A549 (cell line): ENCODE measurements at places on chromosomes 3 and 15.

GRCh38 chr15:55823699-55824340 lies 80.9 kb upstream of the PRTG start:
- no peak for DNase-seq

- peak; percentile 14 for DNase-seq
These were observed 68.3 kb downstream of the BOC start for GRCh38 chr3:113279686-113280085.

GRCh38 chr15:49383266-49383665 lies 39.8 kb upstream of the FGF7 start:
- DNase-seq: peak; percentile 0

- DNase-seq: no peak
These were observed 9.2 kb downstream of the SLTM start for GRCh38 chr15:58924327-58924726.

GRCh38 chr3:23808525-23808924 lies 2.8 kb downstream of the UBE2E1 start:
- DNase-seq: no peak

- no peak for DNase-seq
These were observed 16.0 kb upstream of the SCAP start for GRCh38 chr3:47491777-47492176.

GRCh38 chr3:85571835-85572234 lies 613.0 kb downstream of the CADM2 start:
- DNase-seq: no peak

GRCh38 chr3:71974786-71975185 lies 189.8 kb upstream of the PROK2 start:
- DNase-seq: no peak

GRCh38 chr3:197003461-197004385 lies 25.9 kb downstream of the MELTF start:
- no peak for DNase-seq

GRCh38 chr3:197501496-197501878 lies 54.3 kb downstream of the BDH1 start:
- no peak for DNase-seq

DNA sequence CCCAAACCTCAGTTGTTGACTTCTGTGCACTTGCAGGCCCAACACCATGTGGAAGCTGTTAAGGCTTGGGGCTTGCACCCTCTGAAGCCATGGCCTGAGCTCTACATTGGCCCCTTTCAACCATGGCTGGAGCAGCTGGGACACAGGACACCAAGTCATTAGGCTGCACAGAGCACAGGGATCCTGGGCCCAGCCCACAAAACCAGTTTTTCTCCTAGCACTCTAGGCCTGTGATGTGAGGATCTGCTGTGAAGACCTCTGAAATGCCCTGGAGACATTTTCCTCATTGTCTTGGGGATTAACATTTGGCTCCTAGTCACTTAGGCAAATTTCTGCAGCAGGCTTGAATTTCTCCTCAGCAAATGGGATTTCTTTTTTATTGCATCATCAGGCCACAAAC lies 1255.7 kb downstream of the ZPLD1 start:
- DNase-seq: no peak

- no peak for DNase-seq
These were observed 192.8 kb upstream of the TTC14 start for GRCh38 chr3:180409170-180409569.

- no peak for DNase-seq
These were observed 131.3 kb upstream of the LRTM1 start for GRCh38 chr3:55059027-55059629.

DNA sequence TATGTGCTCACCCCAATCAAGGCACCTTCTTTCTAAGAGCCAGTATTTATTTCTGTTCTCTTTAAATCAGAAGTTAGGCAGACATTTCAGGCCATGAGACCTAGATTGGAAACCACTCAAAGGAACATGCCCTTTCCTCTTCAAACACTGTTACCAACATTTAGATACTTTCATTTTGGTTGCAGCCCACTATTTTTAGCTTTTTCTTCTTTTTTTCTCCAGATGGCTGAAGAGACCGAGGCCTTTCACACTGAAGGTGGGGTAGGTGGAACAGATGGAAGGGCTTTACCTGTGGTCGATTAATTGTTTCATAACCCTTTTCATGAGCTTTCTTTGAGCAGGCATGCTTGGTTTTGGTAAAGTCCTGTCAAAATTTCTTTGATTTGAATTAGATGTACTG lies 10.9 kb upstream of the LZTFL1 start:
- no peak for DNase-seq

GRCh38 chr3:52838561-52839267 lies 3.9 kb upstream of the MUSTN1 start:
- no peak for DNase-seq
